NCI-H1092 treated with DMSO at 0.1 percent for 48 hours (cell line): ENCODE measurements at places on chromosomes 16 and 17.
A peak's percentile ranks its signal among the peaks of the same experiment; 100 is the strongest.

DNA sequence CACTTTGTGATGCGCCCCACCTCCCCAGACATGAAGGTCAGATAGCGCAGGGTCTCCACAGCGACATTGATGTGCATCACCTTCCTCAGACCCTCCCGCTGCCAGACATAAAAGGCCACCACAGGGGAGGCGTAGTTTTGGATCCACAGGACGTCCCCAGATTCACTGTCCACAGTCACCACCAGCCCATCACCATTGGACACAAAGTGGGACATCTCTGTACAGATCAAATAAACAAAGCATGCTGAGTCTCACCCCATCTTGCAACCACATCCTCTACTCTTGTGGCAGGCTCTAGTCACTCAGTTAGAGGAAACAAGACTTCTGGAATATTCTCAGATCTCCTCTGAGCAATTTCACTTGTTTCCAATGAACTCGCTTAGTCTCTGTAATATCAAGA lies 46.3 kb upstream of the ICAM2 start:
- no peak for DNase-seq

DNA sequence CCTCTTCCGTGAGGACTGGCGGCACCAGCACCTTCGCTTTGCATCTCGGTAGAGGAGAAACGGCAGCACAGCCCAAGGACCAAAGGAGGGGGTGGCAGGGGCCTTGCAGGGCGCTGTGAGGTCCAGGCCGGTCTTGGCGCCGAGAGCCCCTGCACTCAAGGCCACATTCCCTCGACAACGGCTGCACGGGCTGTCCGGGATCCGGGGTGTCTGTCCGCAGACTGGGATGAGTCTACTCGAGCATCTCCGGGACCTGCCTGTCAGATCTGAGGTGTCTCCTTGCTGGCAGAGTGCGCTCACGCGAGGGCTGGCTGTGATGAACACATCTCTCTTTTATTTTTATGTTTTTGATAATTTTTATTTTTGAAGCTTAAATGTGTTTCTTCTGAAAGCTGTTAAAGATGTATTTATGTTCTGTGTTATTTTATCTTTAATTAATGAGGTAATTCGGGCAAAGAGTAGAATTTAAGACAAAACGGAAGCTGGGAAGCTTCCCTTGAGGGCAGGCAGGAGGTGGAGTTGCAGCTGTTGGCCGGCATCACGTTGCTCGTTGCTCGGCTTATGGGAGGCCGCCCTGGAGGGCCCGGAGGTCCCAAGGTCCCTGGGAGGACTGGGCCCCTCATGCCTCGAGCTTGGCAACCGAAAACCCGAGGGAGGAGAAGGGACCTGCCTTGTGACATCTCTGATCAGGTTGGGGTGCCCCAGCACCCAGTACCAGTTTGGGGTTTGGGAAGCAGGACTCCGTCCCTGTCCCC lies 4.3 kb downstream of the SOX8 start:
- DNase-seq: no peak

DNA sequence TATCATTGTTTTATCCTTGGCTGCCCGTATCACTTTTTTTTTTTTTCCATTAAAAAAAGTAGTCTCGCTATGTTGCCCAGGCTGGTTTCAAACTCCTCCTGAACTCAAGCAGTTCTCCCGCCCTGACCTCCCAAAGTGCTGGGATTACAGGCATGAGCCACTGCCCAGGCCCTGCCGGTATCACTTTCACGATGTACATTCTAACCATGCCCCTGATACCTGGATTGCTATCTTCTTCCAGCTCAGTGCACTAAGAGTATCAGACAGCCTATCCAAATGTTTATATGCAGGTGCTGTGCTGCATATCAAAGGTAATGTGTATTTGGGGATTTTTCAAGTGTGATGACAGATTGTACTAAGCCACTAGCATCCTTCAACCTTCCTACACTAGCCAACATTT lies 14.2 kb downstream of the MOSMO start:
- DNase-seq: no peak

DNA sequence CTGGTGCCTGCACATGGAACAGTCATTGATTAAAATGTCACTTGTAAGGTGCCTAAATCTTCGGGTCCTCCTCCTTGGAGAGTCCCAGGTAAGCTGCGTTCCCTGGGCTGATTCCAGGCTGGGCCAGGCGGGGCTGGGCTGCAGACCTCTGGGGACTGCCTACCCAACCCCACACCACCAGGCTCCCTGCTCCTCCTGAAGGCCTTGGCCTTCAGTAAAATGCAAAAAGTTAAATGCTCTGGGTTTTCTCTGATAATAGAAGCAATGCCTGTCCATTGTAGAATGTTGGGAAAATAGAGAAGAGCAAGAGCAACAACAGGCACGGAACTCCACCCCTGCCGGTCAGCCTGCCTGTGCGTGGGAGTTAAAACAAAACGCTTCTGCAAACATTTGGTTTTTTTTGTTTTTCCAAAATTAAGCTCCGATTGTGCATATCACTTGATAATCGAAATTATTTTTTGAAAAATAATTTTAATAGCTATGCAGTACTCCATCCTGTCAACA lies 363.9 kb downstream of the SEC14L1 start:
- DNase-seq: no peak

GRCh38 chr17:28478712-28479615 lies 5.5 kb downstream of the SLC13A2 start:
- DNase-seq: no peak

- DNase-seq: no peak
Observed at GRCh38 chr17:69764146-69764545, 310.9 kb upstream of the KCNJ16 start.

DNA sequence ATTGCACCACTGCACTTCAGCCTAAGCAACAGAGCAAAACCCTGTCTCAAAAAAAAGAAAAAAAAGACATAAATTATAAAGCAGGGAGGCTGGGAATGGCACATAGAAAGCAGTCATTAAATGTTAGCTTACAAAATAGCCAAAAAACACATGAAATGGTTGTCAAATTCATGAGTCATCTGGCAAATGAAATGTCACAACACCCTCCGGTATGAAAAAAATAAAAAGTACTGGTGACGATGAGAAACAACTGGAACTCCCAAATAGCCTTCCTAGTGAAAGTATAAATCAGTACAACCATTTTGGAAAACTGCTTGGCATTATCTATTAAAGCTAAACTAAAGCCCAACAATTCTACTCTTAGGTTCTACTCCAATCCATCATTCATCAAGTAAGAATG lies 3.5 kb upstream of the KATNB1 start:
- no peak for DNase-seq

GRCh38 chr16:66207883-66208265 lies 158.6 kb upstream of the CDH5 start:
- DNase-seq: no peak

DNA sequence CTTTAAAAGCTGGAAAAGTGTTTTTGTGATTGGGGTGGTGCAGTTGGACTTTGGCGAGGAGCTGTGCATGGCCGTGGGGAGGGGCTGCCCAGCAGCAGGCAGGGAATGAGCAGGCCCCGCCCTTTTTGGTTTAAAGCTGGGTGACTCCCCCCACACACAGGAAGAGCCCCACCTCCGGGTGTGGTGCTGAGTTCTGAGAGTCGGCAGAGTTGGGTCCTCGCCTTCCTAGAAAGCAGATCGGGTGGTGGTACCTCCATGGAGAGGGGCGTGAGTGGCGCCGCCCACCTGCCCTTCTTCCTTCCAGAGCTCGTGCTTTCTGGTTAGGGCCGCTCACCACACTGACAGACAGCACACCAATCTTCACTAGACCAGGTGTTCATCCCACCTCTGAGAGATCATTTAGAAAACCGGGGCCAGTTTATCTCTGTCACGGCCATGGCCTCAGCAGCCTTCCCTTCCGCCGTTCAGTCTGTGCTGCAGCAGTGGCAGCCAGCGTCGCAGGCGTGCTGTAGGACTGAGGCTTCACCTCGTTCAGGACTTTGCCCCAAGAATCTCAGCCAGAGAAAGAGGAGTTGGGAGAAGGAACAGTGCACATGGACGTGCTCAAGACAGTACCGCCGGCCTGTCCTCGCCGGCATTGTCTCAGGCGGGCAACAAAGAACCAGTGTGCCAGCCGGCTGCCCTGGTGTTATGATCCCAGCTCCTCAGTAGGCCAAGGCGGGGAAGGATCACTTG lies 144.0 kb upstream of the CHMP6 start:
- DNase-seq: no peak

- DNase-seq: no peak
Observed at GRCh38 chr16:774086-775001, 13.8 kb downstream of the MSLN start.

GRCh38 chr16:15689290-15689689 lies 39.2 kb downstream of the NDE1 start:
- DNase-seq: no peak

GRCh38 chr17:35286120-35286781 lies 43.4 kb downstream of the SLFN5 start:
- no peak for DNase-seq

GRCh38 chr17:69761011-69761410 lies 314.0 kb upstream of the KCNJ16 start:
- no peak for DNase-seq

DNA sequence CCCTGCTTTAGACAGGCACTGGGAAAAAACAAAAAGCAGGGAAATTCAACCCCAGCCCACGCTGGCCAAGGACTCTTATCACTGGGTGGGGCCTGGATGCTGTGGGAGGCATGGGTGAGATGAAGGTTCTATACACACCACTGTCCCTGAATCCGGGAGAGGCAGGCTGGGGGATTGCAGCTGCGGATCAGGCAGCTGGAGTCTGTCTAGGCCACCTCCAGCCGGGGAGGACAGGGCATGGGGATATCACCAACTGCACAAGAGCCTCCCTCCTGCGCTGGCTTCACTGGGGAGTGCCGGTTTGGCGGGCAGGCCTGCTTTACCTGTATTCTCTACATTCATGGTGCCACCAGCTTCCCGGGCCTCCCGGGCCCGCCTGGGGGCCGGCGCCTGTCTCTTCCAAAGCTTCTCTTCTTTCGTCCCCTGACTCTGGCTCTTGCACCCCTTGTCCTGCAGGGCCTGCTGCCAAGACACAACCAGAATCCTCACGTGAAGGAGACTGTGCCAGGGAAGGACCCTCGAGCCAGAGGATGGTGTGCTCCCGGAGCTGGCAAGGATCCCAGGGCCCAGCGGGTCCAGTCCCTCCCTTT lies 13.9 kb downstream of the KIFC3 start:
- DNase-seq: peak; percentile 59

GRCh38 chr16:28110074-28110473 lies 46.6 kb upstream of the GSG1L start:
- DNase-seq: no peak

DNA sequence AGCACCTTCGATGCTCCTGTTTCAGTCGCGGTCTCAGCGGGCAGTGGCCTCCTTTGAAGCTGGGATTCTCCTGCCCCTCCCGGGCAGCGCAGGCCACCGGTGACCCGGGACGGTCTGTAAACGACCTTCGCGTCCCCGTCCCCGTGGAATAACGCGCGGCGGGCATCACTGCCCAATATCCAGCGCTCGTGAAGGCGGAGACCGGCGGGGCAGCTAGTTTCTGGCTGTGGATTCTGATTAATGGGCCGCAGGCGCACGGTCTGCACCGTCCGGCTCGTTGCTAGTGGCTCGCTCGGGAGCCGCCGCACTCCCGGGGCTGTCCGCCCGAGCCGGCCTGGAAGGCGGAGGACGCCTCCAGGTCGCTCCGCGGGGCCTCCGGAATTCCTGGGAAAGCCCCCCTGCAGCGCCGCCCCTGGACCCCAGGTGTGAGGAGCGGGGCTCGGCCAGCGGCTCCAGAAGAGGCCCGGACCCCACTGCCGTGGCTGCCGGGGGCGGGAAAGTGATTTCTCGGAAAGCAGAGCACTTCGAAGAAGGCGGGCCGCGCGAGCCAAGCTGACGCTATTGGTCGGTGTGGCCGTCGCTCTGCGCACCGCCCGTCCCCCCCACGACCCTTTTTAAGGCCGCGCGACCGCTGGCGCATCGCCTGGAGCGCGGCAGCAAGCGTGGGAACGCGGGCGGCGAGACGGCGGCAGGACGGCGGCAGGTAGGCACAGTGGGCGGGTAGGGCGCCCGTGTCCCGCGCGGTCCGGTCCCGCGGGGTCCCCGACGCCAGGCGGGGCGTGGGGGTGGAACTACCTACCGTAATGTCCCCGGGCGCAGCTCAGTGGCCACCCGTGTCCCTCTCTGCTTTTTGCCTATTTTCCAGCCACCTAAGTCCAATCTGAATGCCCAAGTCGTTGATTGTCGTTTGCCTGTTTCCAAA lies at the start of gene IRF8:
Gene IRF8, plus strand, starts transcription at position 642 of the 922 bp plus-strand sequence. CDS start 3,854 bp downstream, outside the sequence.
- no peak for DNase-seq

GRCh38 chr17:68592009-68592408 lies 9.2 kb downstream of the FAM20A start:
- no peak for DNase-seq

GRCh38 chr17:21452377-21453143 lies 76.4 kb downstream of the KCNJ12 start:
- no peak for DNase-seq

GRCh38 chr17:55304171-55304859 lies 39.6 kb downstream of the HLF start:
- no peak for DNase-seq

- DNase-seq: no peak
Observed at GRCh38 chr16:842061-842476, 41.5 kb upstream of the GNG13 start.

GRCh38 chr17:48907713-48908046 lies 527 bp upstream of the UBE2Z start:
- DNase-seq: peak; percentile 44

- no peak for DNase-seq
Observed at GRCh38 chr16:49580751-49581303, 207.2 kb downstream of the C16orf78 start.

DNA sequence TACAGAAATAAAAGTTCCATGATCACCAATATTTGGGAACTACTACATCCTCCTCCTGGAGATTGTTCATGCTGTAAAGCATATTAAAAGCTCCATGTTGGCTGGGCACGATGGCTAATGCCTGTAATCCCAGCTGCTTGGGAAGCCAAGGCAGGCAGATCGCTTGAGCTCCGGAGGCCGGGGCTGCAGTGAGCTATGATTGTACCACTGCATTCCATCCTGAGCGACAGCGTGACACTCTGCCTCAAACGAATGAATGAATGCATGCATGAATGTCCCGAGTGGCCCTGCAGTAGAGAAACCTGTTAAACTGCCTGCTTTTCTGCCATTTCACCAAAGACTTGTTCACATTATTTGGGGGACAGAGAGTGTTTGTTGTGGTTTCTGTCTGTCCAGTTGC lies 15.0 kb downstream of the CNEP1R1 start:
- no peak for DNase-seq

DNA sequence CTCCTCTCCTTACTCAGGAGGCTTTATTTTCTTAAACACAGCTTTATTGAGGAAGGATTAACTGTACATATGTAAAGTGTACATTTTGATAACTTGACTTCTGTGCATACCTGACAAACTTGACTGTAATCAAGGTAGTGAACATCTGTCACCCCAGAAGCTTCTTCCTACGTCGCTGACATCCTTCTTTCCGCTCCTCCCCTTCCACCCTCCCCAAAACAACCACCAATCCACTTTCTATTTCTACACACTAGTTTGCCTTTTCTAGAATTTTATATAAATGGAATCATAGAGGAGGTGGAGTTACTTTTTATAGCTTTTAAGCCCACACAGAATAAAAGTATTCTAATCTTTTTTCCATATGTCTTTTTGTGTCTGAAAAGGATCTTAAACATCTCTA lies 225.2 kb upstream of the RBFOX1 start:
- DNase-seq: no peak

- no peak for DNase-seq
Observed at GRCh38 chr17:58947824-58948223, 158.9 kb downstream of the TRIM37 start.
